ENCODE measurements at places on chromosomes 11 and 22.

DNA sequence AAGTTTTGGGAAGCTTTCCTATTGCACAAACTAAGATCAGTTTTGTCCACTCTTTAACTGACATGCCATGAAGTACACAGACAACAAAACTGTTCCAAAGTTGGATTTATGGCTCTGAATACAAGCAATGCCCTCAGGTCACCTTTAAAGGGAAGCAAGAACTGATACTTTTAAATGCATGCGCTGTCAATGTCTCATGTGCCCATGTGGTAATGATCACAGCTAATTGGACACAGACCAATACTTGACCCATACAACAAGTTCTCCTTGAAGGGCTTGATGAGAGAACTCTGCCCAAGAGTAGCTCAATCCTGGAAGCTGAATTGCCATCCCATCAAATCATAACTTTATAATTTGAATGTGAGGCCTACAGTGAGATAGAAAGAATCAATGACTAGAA lies 624.9 kb downstream of the ETS1 start:
- DNase-seq, result no peak

GRCh38 chr22:39994041-39994565 lies 651 bp upstream of the FAM83F start:
- no peak for DNase-seq

- no peak for DNase-seq
These were observed 2.1 kb upstream of the PHLDB1 start for GRCh38 chr11:118605116-118605867.

DNA sequence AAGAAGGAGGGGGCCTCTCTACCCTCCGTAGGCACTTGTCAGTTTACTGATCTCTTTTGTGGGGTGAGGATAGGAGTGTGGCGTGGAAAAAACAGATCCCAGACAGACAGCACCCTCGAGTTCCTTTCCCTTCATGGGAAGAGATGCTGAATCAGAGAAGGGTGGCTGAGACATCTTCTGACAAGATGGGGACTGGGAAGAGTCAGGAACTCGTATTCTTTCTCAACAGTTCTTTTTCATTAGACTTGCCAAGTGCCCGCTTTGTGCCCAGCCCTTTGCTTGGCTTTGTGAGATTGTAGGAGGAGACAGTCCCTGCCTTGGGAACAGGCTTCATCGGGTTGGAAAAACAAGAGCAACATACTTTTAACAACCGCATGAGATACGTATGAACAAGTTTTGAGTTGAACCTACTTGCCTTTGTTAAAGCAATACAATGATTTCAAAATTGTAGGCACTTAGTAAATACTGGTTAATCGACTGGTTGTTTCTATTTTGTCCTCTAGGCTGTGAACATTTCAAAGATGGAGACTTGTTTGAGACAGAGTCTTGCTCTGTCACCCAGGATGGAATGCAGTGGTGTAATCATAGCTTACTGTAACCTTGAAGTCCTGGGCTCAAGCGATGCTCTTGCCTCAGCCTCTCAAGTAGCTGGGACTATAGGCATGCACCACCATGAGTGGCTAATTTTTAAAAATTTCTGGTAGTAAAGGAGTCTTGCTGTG lies 1.1 kb downstream of the RRM1 start:
- no peak for DNase-seq

- peak; percentile 55 for DNase-seq
These were observed 19.2 kb downstream of the NPTXR start for GRCh38 chr22:38824585-38824984.

DNA sequence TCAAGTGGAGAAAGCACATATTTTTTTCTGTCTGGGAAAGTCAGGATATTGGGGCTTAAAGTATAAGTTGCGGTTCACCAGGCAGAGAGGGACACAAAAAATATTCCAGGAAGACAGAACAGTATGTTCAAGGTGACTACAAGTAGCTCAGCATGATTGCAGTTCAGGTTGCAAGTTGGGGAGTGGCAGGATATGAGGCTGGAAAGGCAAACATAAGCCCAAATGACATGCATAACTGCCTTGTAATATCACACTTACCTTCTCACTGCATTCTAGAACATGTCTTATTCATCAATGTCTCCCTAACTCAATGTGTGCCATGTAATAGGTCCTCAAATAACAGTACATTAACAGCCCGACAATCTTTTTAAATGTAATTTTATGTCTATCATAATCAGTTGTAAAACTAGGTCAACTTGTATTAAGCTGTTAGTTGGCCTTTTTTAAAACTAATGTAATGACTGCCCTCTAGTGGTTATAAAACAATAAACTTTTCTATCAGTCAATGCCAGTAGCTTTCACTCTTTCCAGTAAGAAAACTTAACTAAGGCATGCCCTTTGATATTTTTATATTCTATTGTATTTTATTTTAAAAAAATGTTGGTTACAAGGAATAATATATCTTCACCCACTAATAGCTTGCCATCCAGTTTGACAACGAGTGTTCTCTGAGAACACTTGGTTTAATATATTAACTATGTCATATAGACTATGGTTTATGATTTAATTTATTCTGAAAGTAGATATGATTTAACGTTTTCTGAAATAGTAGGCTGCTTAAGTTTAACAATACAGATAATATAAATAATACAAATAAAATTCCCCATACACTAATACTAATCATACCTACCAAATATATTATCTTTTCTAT lies 39.4 kb upstream of the CFAP300 start:
- peak; percentile 18 for DNase-seq

- no peak for DNase-seq
These were observed 183.8 kb downstream of the SWAP70 start for GRCh38 chr11:9847636-9848035.

DNA sequence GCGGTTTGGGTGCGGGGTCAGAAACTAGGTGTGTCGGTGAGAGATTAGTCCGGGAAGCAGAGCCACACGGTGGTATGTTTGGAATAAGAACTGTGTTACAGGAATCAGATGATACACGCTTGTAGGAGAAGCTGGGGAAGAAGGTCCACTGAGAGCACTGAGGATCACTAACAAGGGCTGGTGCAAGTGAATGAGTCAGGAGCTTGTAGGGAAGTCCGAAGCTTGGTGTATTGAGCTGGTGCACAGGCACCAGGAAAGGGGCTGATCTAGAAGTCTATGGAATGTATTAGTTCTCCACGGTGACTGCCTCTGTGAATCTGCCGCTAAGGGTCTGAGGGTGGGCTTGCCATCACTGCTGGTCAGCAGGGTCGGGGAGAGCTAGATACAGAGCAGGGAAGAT lies 18.8 kb upstream of the GRK3 start:
- no peak for DNase-seq
